ENCODE measurements at places on chromosomes 13 and 19. TPM values are rescaled to one million over a fixed set of nuclear protein-coding genes. Genes with fewer than 3 reads are reported as not detected.
A peak's percentile ranks its signal among the peaks of the same experiment; 100 is the strongest.

The PODNL1 gene
- 11.5 TPM for total RNA-seq

The TDRD3 gene
- total RNA-seq = 12.3 TPM

The MAG gene
- total RNA-seq = not detected

The LENG1 gene
- total RNA-seq = 6.0 TPM

The GET3 gene
- 104 TPM for total RNA-seq

GRCh38 chr13:111472559-111473460 is 152.4 kb downstream of the TEX29 start:
- DNase-seq = no peak

DNA sequence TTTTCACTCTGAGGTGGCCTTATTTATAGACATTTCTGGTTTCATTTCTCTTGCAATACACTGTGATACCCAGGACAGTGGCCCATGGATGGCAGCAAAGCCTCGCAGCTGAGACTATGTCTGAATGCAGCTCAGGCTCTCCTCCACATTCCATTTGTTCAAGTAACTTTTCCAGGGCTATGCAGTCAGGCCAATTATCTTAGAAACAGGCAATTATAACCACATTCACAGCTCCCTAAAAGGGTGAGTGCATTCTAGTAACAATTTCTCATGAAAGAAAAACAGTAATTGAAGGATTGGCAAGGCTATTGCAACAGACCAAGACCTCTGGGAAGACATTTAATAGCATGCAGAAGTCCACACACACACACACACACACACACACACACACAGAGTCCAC is 264.0 kb downstream of the TBC1D4 start:
- peak; percentile 41 for DNase-seq

DNA sequence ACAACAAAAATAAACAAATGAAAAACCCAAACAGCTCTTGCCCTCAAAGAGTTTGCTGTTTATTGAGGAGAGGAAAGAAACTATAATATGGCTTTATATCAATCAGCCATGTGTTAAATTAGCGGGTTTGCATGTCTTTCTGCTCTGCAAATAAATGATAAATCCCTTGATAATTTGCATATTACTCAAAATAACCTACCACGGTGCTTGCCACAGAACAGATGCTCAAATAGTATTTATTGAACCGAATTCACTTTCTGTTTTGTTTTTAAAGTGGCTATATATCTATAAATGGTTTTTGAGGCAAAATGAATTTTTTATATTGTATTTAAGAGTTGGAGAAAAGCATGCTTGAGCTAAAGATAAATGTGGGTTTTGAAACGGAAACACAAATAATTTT is 428.1 kb downstream of the ITGBL1 start:
- no peak for DNase-seq

DNA sequence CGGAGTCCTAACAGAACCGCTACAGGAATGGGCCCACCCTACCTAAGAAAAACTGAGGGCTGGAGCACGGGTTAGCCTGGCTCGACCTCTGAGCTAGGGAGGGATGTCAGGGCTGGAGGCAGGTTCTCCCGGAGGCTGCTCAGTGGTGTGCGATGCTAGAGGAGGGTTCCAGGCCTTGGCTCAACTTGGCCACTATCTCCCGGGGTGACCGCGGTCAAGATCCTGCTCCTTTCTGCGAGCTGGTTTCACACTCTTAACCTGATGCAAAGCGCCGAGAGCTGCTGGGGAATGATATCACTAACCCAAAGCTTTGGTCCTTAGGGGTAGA is 301 bp downstream of the POP4 start:
- no peak for DNase-seq

DNA sequence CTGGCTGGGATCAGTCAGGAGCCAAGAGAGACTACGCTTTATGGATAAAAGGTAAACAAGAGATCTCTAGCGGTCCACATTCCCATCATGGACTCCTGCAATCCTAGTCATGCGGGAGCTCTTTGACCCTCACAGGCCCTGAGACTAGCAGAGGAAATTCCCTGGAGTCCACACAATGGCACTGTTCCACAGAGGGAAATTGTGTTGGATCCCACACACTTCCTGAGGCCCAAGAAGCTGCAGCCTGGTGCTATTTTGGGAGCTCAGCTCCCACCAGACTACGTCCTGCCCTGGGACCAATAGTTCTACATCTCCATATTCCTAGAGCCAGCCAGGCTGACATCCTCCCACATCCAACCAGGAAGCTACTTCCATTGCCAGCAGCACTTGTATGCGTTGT is 2358.4 kb downstream of the PCDH9 start:
- no peak for DNase-seq

GRCh38 chr13:49586717-49587116 is 1.4 kb upstream of the RCBTB1 start:
- DNase-seq = no peak

DNA sequence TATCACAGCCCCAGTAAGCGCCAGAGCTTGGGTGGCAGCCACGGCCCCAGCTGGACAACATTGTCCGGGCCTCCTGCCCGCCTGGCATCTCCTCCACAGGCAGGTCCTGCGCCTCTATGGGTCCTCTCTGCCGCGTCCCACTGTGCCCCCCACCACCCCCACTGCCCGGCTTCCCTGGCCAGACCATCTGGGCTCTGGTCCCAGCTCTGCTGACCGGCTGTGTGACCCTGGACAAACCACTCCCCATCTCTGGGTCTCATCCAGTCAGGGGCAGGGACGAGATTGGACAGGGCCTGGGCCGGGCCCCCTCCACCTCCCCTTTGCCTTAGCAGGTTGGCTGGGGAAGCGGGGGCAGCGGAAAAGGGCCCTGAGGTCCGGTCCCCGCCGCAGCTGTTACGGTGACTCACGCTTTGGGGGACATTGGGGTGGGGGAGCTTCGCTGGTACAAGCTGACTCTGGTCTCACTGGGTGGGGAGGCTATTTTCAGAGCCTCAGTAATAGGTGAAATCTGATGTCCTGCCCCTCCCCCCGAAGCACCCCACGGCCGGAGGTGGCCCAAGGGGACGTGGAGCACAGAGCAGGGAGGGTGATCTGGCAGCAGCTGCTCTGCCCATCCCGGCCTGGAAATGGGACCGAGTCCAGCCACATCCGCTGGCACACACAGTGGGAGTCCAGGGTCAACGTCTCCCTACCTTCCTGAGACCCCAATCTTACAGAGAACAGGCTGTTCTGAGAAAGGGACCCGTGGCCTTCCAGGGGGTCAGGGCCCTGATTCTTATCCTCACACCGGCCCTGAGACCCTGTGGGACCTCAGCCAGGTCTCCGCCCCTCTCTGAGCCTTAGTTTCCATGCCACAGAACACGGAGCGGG is 9.1 kb downstream of the NFIC start:
- peak; percentile 30 for DNase-seq

- DNase-seq = peak; percentile 53
Measured at GRCh38 chr19:39408392-39409207, 2.0 kb downstream of the ZFP36 start.

DNA sequence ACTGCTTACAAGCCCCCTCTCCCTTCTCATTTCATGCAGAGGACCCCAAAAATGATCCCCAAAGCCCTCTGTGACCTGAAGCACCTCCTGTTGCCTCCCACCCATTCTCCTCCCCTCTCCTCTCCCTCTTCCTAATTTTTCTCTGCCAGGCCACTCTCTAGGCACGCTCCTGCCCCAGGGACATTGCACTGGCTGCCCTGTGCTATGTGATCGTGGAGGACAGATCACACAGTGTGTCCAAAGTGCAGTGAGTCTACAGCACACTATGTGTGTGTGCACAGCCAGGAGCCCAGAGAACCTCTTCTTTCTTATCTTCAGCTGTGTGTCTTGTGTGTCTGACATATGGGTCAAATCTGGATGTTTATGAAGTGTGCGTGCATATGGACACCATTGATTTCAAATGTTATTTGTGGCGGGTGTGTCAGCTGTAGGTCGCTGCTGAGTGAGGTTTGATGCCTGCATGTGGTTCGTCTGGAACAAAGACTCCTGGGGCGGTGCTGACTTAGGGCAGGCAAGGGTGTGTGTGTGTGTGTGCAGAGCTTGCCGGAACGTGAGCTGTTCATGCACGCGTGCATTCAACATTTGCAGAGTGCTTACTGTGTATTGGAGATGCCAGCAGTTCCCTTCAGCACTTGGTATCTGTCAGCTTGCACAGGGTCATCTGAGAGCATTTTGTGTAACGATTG is 2.1 kb upstream of the KLHL26 start:
- DNase-seq = peak; percentile 19

- DNase-seq = peak; percentile 28
Measured at GRCh38 chr19:18029617-18030338, 21.8 kb downstream of the ARRDC2 start.

DNA sequence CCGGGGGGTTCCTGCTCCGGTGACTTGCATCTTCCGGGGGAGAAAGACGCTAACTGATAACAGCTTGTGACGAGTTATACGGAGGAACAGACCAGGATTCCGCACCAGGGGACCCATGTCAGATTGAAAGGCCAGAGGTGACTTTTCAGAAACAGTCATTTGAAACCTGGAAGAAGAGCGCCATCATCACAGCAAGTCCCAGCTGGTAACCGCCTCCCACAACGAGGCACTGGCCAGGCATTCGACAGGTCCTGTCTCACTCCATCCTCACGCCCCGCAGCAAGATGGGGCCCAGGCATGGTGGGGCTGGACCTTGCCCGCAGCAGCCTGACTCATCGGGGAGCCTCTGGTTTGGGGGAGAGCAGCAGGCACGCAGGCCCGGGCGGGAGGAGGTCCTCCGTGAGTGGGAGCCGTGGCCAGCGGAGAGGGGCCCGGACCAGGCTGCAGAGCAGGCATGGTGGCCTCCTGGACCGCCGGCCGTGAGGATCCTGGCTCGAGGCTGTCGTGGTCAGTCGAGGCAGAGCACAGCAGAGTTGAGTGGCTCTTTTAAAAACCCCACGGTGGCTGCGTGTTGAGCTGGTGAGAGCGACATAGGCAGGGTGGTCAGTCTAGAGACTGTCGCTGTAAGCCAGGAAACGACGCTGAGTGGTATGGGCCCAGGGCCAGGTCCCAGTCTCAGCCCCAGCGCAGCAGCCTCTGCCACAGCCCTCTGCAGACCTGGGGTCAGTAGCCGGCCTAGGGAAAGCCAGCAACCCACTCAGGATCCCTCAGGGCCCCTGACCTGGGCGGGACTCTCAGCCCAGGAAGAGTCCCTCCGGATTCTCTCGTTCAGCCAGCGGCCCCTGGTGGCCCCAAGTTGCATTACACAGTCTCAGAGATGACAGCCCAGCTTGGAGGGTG is 94.9 kb upstream of the MCF2L start:
- peak; percentile 54 for DNase-seq
